Suprapubic skin (tissue), 4 donors: ENCODE measurements at places on chromosomes 4 and X. TPM values are rescaled to one million over a fixed set of nuclear protein-coding genes. Genes with fewer than 3 reads are reported as not detected.

DNA sequence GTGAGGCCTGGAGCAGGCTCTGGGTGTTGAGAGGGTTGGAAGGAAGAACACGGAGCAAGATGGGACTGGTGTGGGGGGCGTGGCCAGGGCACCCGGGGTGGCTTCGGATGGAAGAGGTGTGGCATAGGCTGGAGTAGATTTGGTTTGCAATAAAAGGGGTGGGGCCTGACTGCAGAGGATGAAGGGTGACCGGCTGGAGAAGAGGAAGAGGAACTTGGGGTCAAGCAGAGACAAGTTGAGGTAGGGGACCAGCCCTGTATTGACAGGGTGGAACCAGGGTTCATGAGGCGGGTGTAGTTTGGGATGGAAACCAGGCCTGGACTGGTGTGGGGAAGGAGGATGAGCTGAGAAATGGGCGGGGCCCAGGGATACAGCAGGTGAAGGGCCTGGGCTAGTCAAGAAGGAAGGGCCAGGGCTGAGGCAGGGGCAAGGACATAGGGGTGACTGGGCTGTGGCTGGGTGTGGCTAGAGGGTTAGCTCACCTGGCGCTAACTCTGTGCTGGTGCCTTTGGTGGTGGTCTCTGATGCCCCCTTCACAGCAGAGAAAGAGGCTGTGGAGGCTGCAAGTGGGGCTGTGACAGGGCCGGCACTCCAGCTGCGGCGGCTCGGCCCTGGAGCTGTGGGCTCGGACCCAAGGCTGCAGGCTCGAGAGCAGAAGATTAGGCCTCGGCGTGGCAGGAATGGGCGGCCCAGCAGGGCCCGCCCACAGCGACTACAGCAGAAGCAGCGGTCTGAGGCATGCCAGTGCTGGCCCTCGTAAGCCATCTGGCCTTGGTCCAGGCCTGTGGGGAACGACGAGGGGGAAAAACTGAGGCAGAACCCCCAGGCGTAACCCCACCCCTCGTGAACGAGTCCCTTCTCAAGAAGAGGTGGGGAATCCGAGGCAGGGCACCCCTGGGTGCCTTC lies 5.0 kb downstream of the PLP2 start:
- H3K4me3 ChIP-seq: no peak overlapping the region
- H3K27me3 ChIP-seq: no peaks in the 10 kb centered on the region
- H3K27ac ChIP-seq: peak overlapping the region; percentile 59

GRCh38 chr4:94410678-94411206 lies 41.0 kb upstream of the PDLIM5 start:
- H3K4me3 ChIP-seq: no peak overlapping the region
- H3K4me1 ChIP-seq: peaks cover 11% of the 10 kb centered on the region
- DNase-seq: peak; percentile 70
- no peaks in the 10 kb centered on the region for H3K36me3 ChIP-seq

DNA sequence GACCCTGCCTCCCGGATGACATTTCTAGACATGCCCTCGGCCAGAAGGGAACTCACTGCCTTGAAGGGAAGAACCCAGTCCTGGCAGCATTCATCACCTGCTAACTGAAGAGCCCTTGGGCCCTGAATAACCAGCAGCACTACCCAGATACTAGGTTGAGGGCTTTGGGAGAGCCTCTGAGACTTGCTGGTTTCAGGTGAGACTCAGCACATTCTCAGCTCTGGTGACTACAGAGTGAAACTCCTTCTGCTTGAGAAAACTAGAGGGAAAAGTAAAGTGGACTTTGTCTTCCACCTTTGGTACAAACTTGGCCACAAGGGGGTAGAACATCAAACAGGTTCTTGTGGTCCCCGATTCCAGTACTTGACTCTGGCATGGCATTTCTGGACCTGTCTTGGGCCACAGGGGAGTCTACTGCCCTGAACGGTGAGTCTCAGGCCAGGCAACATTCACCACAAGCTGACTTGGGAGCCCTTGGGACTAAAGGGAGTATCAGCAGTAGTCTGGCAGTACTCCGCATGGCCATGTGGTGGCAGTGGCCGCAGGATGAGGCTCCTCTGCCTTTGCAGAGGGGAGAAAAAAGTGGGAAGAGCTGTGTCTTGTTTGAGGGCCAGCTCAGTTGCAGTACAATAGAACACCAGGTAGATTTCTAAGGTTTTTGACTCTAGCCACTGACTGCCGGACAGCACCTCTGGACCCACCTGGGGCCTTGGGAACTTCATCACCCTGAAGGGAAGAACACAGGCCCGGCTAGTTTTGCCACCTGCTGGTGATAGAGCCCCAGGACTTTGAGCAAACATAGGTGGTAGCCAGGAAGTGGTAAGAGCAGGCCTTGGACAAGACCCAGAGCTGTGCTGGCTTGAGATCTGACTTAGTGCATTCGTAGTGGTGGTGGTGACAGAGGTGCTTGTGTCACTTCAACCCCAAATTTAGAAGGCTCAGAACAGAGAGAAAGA lies 414.8 kb downstream of the OPHN1 start:
- no peaks in the 10 kb centered on the region for H3K4me1 ChIP-seq
- H3K27ac ChIP-seq: no peak overlapping the region
- no peaks in the 10 kb centered on the region for H3K27me3 ChIP-seq
- H3K36me3 ChIP-seq: no peaks in the 10 kb centered on the region
- H3K4me3 ChIP-seq: no peak overlapping the region
- no peak for DNase-seq

- DNase-seq: peak; percentile 90
- no peaks in the 10 kb centered on the region for H3K27me3 ChIP-seq
- H3K27ac ChIP-seq: no peak overlapping the region
Measured at GRCh38 chr4:37603070-37603468, 83.1 kb downstream of the RELL1 start.

DNA sequence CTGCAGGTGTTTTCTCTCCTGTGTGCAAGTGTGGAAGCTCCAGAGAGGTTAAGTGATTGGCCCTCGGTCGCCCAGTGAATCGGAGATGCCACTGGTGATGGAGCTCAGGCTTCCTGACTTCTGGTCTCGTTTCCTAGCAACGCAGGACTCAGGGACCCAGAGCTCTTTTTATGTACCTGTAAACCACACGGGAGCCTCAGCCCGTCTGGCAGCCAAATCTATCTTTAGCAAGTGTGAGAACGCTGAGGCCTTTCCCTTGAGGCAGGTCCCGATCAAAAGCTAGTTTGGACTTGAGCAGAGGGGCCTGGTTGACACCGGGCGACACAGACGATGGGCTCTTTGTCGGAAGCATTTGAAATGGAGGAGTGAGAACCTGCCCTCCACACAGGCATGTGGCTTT lies 116.8 kb downstream of the SORCS2 start:
- H3K36me3 ChIP-seq: no peaks in the 10 kb centered on the region
- peaks cover 29% of the 10 kb centered on the region for H3K27me3 ChIP-seq
- no peak overlapping the region for H3K27ac ChIP-seq
- H3K4me1 ChIP-seq: no peaks in the 10 kb centered on the region

DNA sequence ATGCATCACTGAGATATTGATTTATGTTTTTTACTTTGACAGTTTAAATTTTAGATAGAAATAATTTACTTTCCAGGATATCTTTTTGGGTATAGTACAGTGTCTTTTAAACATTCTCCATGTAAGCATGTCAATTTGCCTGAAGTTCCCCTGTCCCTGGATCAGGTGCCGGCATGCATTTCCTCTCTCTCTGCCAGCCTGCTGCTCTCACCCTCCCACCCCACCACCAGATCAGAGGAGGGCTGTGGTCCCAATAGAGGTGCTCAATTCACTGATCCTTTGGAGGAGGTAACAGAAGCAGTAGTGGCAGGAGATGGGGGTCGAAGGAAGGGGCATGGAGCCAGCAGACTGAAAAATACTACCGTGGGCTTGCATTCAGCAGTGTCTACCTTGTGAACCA lies 28.3 kb upstream of the DSPP start:
- no peak for DNase-seq
- H3K36me3 ChIP-seq: no peaks in the 10 kb centered on the region
- H3K27ac ChIP-seq: no peak overlapping the region
- H3K27me3 ChIP-seq: no peaks in the 10 kb centered on the region
- no peak overlapping the region for H3K4me3 ChIP-seq
- no peaks in the 10 kb centered on the region for H3K4me1 ChIP-seq

- no peak overlapping the region for H3K27ac ChIP-seq
- H3K27me3 ChIP-seq: no peaks in the 10 kb centered on the region
- H3K4me1 ChIP-seq: no peaks in the 10 kb centered on the region
- DNase-seq: no peak
- no peak overlapping the region for H3K4me3 ChIP-seq
Measured at GRCh38 chr4:73275318-73275654, 16.7 kb upstream of the ANKRD17 start.

DNA sequence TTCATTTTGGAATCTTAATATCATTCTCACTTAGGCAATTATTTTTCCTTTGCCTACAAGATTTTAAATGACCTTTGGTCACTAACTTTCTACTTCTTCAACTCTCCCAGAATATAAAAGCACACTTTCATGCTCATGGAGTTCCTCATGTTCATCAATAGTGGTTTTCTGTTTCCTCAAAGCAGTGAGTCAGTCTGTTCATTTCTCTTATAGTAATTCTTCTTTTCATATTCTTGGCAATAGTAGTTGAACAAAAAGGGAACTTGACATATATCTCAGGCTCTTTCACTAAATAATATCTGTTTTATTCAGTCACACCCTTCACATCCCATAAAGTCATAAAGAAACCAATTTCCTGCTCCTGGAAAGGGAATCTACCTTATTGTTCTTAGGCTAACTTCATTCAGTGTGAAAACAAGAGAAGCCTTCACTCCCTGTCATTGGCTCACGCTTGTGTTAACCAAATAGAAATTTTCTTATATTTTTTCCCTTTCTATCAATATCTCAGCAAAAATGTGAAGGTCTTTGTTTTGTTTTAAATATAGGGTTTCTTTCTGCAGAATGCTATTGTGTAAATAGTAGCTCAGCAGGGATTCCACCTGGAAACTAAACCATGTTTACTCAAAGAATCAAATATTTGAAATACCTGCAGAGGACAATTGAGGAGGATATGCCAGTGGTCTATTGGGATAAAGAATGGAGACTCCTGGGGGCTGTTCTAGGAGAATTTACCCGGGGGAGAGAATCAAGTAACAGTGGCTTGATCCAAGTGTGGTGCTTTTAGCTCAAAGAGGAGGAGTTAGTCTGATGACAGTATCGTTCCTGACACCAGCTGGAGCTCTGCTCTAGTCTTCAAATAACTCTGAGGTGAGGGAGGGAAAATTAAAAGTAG lies 13.4 kb upstream of the TNIP3 start:
- no peaks in the 10 kb centered on the region for H3K36me3 ChIP-seq
- H3K27me3 ChIP-seq: no peaks in the 10 kb centered on the region
- no peaks in the 10 kb centered on the region for H3K4me1 ChIP-seq

DNA sequence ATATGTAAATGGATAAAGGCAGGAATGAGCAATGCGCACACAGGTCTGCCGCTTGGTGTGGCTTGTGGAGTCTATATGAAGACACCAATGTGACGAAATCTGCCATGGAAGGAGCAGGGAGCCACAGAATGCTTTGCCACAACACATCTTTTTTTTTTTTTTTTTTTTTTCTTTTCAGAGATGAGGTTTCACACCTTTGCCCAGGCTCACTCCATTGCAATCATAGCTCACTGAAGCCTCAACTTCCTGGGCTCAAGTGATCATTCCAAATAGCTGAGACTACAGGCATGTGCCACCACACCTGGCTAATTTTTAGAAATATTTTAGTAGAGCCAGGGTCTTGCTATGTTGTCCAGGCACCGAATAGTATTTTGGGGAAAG lies 17.4 kb upstream of the SLC34A2 start:
- no peak overlapping the region for H3K4me3 ChIP-seq

DNA sequence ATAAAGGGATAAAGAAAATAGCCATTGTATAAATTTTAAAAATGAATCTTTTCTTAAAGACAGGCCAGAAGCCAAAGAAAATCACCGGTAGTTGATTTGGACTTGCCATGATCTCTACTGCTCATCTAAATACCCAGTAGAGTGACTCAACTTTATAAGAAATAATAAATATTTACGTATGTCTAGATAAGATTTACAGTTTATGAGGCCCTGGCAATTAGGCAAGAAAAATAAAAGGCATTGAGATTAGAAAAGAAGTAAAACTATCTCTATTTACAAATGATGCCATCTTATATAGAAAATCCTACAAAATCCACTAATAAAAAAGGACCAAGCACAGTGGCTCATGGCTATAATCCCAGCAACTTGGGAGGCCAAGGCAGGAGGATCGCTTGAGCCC lies 765.5 kb upstream of the HTR2C start:
- no peak overlapping the region for H3K4me3 ChIP-seq
- no peaks in the 10 kb centered on the region for H3K36me3 ChIP-seq
- H3K27me3 ChIP-seq: no peaks in the 10 kb centered on the region
- no peak overlapping the region for H3K27ac ChIP-seq

- H3K27ac ChIP-seq: no peak overlapping the region
- no peaks in the 10 kb centered on the region for H3K4me1 ChIP-seq
- DNase-seq: no peak
- no peaks in the 10 kb centered on the region for H3K36me3 ChIP-seq
Measured at GRCh38 chr4:5378002-5378401, 326.7 kb downstream of the STK32B start.

DNA sequence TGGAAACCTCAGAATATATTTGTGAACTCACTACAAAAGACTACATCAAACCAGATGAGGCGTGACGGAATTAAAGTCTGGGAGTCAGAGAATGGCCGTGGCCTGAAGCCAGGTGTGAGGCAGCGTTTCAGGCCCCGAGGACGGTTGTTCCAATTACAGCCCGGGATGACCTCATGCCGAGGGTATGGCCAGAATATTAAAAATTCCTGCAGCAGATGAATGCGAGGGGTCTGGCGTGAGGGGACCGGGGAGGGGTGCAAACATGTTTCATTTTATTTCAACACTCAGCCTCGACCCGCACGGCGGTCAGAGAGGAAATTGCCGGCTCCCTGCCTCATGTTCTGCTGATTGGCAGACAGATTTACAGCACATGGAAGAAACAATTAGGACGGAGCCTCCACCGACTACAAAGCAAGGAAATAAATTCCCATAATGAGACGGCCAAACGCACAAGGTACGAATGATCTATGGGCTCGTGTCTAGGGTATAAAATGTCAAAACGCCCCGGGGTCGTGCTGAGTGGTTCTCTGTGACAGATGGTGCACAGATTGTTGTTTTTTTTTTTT lies 289.7 kb downstream of the SHOX start:
- DNase-seq: no peak
- no peaks in the 10 kb centered on the region for H3K36me3 ChIP-seq
- peaks cover 3% of the 10 kb centered on the region for H3K4me1 ChIP-seq
- no peaks in the 10 kb centered on the region for H3K27me3 ChIP-seq
- no peak overlapping the region for H3K27ac ChIP-seq
- H3K4me3 ChIP-seq: no peak overlapping the region

- H3K27ac ChIP-seq: no peak overlapping the region
- no peaks in the 10 kb centered on the region for H3K4me1 ChIP-seq
- no peak overlapping the region for H3K4me3 ChIP-seq
- no peaks in the 10 kb centered on the region for H3K27me3 ChIP-seq
Measured at GRCh38 chr4:17250591-17250990, 261.3 kb downstream of the QDPR start.

DNA sequence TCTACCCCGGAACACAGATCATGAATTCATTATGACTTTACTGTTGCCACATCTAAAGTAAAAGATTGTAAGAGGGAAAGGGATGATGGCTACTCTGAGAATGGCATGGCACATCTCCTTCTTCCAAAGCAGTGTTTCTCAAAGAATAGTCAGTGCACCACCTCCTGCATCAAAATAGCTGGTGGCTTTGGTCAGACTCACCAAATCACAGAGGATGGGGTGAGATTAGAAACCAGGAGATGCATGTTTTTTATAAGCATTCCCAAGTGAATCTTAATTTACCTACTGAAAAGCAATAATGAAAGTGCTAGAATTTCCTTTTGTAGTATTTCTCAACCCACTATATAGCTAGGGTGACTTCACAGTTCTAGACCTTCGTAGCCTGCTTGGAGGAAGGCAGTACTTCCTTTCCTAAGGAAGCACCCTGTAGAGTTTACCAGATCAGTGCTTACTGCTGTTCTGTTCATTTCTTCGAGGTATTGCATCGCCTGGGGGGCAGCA lies 340.8 kb upstream of the KLF3 start:
- DNase-seq: no peak
- no peak overlapping the region for H3K27ac ChIP-seq
- H3K27me3 ChIP-seq: no peaks in the 10 kb centered on the region

The ZRSR2 gene
- total RNA-seq: 5.1 TPM

The CPXCR1 gene
- total RNA-seq: not detected

The NHSL2 gene
- total RNA-seq: 4.7 TPM

The CXCL1 gene
- total RNA-seq: 1.7 TPM
